SHP77 (cell line): ENCODE measurements at places on chromosomes 6 and 20.

DNA sequence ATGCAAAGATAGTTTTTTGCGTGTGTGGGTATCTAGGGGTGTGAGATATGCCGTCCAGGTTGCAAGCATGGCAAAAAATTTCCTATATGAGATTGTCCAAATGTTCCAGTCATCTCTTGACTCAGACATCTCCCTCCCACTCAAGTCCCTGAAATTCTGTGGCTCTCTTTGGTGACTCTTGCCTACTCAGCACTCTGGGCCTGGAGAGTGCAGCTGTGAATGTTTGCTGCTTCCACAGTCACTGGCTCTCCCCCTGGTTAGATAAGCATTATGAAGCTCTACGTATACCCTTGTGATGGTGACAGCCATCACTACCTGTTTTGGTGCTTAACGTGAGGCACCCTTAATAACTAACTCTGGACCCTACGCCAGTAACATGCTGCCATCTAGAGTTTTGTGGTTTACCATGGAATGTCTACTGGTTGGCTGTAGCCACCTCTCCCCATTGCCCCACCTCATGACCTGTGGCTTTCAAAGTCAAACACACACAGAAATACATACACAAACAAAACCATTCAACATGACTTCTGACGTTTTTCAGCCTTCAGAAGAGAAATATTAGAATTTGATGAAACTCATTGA, 621.9 kb upstream of the CITED2 start:
- no peak for DNase-seq

DNA sequence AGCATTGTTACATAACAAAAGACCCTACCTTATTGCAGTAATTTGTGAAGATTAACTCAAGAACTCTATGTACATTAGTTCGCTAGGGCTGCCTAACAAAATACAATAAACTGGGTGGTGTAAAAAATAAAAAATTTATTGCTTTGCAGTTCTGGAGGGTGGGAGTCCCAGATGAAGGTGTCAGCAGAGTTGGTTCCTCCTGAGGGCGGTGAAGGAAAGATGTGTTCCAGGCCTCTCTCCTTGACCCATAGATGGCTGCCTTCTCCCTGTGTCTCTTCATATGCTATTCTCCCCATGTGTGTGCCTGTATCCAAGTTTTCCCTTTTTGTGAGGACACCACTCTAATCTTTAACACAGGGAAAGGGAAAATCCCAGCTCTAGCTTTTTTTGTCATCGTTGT, 305 bp upstream of the VNN1 start:
- DNase-seq: no peak

- DNase-seq: no peak
Measured at GRCh38 chr20:2838170-2838797, 2.2 kb downstream of the PCED1A start.

DNA sequence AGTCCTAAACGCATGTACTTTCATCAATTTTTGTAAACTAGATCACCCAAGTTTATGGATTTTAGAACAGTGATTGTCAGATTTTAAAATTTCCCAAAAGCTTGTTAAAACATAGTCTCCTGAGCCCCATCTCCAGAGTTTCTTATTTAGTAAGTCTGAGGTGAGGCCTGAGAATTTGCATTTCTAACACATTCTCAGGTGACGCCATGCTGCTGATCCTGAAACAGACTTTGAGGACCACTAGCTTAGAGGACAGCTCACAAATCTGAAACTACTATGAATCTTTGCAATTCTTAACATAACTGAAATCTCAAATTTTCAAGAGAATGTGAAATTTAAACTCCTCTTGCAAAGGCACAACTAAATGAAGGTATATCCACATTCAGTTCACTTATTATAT, 37.8 kb upstream of the MLIP start:
- no peak for DNase-seq

- DNase-seq: no peak
Measured at GRCh38 chr6:56906752-56907151, 48.2 kb upstream of the BEND6 start.

- no peak for DNase-seq
Measured at GRCh38 chr6:110543106-110543505, 66.7 kb upstream of the SLC22A16 start.

GRCh38 chr20:10771435-10772140, 97.8 kb upstream of the JAG1 start:
- no peak for DNase-seq

- no peak for DNase-seq
Measured at GRCh38 chr6:36929607-36930006, 24.9 kb upstream of the PI16 start.

GRCh38 chr20:18265441-18265840, 22.9 kb upstream of the ZNF133 start:
- DNase-seq: no peak

DNA sequence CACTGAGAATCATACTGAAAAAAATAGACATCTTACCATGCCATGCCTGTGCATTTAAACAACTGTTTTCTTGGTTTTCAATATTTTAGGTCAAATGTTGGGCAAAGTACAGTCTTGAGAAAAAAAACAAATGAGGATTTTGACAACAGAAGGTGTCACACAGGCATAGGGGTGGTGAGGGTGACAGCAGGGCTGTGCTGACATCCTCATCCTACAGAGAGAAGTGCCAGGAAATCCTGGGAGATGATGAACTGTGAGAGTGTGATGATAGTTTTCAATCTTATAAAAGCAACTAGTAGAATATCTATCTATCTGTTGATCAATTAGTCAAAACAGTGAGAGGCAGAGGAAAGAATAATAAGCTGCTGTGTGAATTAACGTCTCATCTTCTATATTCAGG, 23.9 kb downstream of the CST8 start:
- DNase-seq: no peak
